Right atrium auricular region (tissue), 2 donors: ENCODE measurements at places on chromosomes 3 and 15. TPM values are rescaled to one million over a fixed set of nuclear protein-coding genes. Genes with fewer than 3 reads are reported as not detected.

The CD80 gene
- total RNA-seq: 0.67 TPM

The GATM gene
- total RNA-seq: 36.0 TPM

DNA sequence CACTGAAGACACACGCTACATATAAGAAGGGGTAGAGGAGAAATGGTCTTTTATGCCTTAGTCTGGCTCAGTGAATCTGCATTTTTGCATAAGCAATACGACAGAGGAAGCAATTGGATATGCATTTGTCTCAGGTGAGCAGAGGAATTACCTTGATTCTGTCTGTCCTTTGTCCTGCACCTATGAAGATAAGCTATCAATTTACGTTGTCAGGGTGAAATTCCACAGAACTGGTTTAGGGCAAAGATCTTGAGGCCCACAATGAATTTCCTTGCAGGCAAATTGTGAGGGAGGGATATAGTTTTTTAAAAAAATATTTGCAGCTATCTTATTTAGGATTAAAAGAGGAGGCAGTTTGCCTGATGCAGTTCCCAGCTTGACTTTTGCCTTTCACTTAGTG, 31.6 kb upstream of the MASP1 start:
- no peaks in the 10 kb centered on the region for H3K4me1 ChIP-seq
- H3K36me3 ChIP-seq: no peaks in the 10 kb centered on the region
- no peak overlapping the region for H3K27ac ChIP-seq
- H3K27me3 ChIP-seq: no peaks in the 10 kb centered on the region
- H3K4me3 ChIP-seq: no peak overlapping the region
- no peak for DNase-seq

DNA sequence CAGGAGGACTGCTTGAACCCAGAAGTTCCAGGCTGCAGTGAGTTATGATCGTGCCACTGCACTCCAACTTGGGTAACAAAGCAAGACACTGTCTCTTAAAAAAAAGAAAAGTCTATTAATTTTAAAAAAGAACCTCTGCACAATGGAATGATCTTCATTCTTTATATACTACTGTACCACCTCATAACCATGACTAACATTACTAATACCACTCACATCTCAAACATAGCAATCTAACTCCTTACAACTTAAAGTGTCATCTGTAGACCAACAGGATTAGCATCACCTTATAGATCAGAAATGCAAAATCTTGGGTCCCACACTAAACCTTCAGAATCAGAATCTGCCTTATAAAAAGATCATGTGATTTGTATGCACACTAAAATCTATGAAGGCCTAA, 48.8 kb upstream of the MAP4 start:
- no peak overlapping the region for H3K27ac ChIP-seq
- no peaks in the 10 kb centered on the region for H3K27me3 ChIP-seq
- H3K4me1 ChIP-seq: no peaks in the 10 kb centered on the region

DNA sequence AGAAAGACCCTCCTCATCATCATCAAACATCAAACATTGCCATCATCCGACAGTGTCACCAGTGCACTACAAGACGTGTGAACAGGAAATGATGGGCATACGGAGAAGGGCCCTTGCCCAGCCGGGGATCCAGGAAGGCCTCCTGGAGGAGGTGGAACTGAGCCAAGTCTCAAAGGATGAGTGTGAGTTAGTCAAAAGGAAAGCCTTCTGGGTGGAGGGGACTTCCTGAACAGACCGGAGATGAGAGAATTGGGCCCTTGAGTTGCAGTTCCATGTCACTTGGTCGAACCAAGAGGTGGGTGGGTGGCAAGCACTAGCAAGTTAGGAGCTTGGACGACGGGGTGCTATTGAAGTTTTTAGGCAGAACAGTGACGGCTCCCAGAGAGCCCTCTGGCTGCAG, 8.5 kb downstream of the SEMA4B start:
- peaks cover 10% of the 10 kb centered on the region for H3K36me3 ChIP-seq
- peak overlapping the region; percentile 64 for H3K27ac ChIP-seq
- DNase-seq: no peak
- H3K4me3 ChIP-seq: no peak overlapping the region

GRCh38 chr15:39746176-39746575, 36.5 kb downstream of the FSIP1 start:
- no peak overlapping the region for H3K27ac ChIP-seq
- no peak for DNase-seq
- H3K36me3 ChIP-seq: no peaks in the 10 kb centered on the region
- H3K4me3 ChIP-seq: no peak overlapping the region
